ENCODE measurements at places on chromosomes 12 and 14.

DNA sequence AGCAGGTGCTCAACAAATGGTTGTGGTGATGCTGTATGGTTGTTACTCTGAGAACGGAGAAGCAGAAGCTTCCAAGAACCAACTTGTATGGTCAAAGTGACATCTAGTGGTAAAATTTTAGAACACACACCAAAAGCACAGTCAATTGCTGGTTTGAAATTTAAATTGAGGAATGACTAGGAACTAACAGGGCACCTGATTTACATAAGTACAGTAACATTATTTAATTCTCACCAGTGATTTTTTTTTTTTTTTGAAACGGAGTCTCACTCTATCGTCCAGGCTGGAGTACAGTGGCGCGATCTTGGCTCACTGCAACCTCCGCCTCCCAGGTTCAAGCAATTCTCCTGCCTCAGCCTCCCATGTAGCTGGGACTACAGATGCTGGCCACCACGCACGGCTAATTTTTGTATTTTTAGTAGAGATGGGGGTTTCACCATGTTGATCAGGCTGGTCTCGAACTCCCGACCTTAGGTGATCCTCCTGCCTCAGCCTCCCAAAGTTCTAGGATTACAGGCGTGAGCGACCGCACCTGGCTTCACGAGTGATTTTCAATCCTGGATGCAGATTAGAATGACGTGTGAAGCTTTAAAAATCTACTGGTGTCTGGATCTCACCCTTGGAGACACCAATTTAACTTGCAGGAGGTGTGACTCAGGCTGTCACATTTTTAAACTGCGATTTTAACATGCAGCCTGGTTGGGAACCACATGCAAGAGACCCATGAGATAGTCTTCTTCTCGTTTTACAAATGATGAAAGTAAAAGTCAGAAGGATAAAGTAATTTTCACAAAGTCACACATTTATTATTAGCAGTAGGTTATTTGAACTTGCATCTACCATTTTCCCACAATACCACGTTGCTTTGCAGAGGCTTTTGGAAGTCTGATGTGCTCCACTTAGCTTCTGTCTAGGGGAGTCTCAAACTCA, 14.1 kb upstream of the NUMB start:
- peak; percentile 64 for DNase-seq

GRCh38 chr14:46250113-46250703, 401.4 kb downstream of the RPL10L start:
- DNase-seq = peak; percentile 3

GRCh38 chr14:66078006-66078405, 408.2 kb upstream of the CCDC196 start:
- DNase-seq = no peak

- DNase-seq = no peak
These were observed 21.3 kb downstream of the LRTM2 start for GRCh38 chr12:1841586-1842182.

- DNase-seq = no peak
These were observed 140.6 kb upstream of the MAP1LC3B2 start for GRCh38 chr12:116418551-116418950.

DNA sequence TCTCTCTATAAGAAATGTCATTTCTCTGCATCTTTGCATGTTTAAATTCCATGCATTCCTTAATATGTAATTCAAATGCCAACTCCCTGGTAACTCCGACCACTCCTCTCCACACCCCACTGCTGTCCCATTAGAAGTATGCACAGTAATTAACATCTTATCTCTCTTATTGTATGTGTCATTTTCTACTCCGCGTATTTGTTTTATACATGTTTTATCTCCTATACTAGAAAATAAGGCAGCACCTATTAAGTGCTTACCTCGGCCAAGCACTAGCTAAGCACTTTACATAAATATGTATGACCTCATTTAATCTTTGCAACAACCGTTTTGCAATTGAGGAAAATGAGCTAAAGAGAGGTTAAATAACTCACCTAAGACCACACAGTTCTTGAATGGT, 469.8 kb downstream of the BCAT1 start:
- DNase-seq = no peak

DNA sequence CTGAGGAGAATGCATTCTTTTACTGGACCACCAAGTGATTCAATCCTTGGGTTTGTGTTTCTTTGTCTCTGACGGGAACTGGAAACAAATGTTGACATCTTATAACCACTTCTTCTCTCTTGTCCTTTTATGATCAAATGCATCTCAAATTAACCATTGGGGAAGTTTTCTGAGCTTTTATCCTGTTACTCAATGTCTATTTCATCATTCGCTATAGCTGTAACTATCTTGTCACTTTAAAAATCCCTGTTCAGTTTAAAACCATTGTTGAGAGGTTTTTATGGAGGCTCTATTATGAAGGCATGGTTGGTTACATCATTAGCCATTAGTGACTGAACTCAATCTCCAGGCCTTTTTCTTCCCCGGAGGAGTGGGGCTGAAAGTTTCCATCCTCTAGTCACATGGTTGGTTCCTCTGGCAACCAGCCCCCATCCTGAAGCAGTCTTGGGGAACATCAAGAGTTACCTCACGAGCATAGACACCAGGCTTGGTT, 2.7 kb upstream of the CLEC6A start:
- no peak for DNase-seq
